Stimulated activated CD8-positive, alpha-beta memory T cell treated with anti-CD3 and anti-CD28 coated beads, Interleukin-4, amount 100 ng/mL, for 4 hours (primary cell): ENCODE measurements at places on chromosomes 12 and 14.

DNA sequence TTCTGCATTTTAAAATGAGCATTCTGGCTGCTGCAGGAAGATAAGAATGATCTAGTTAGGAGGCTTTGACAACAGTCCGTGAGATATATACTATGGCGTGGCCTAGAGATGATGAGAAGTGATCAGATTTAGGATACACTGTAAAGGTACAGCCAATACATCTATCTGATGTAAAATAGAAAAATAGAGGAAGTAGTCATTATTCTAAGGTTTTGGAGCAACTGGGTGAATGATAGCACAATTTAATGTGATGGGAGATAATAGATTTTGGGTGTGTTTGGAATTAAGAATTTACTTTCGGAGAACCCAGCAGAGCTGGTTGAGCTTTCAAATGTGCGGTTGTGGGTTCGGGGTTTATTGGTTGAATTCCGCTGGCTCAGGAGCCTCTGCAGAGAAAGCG lies at the start of gene ANP32D:
TSS of gene ANP32D (plus strand) at position 301 of the 400 bp plus-strand sequence. CDS start 106 bp downstream, outside the sequence.
- no peak for DNase-seq

GRCh38 chr12:114168061-114168460 lies 201.9 kb upstream of the RBM19 start:
- no peak for DNase-seq

- no peak for DNase-seq
Measured at GRCh38 chr14:81177225-81177624, 43.5 kb downstream of the GTF2A1 start.

DNA sequence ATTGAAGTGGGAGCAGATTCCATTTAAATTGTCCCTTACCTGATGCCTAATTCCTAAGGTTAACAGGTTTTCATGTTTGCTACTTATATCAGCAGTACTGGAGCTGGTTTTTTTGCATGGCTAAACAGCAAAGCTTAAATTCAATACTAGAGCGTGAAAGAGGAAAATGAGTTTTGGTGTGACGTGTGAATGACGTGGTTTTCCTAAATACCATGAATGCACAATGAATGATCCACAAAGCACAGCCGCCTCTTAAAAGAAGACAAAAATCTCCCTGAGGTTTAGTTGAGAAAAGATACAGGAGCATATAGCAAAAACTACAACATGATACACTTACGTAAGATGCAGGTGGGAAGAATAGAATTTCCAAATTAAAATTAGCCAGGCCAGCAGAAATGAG lies 731.1 kb downstream of the DIO2 start:
- DNase-seq, result no peak

- no peak for DNase-seq
Measured at GRCh38 chr12:693934-694533, 30.8 kb upstream of the NINJ2 start.

- no peak for DNase-seq
Measured at GRCh38 chr12:67431411-67432020, 162.4 kb downstream of the CAND1 start.

DNA sequence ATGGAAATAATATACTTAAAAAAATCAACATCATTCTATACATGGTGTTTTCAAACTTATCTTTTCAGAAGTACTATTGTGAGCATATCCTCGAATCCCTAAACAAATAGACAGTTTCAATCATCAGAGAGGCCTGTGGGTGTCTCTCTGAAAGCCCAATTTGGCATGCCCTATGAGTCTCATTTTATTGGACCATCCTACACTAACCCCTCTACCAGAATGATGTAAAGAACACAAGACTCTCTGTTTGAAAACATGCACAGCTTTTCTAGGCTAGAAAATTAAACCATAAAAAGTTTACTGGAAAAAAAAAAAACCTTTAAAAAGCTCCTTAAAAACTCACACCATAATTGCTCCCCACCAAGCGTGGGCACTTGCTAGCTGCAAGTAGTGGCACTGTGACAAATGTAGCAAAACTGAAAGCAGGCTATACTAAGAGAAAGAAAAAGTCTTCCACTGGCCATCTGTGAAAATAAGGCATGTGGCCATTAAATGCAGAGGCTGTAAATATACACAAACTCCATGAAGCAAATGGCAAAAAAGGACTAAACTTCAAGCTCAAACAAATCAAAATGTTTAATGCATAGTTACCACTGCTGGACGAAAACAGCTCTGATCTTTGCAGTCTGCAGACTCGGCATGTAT lies 394.2 kb downstream of the SOX5 start:
- no peak for DNase-seq

GRCh38 chr14:87067591-87067990 lies 925.4 kb downstream of the GALC start:
- no peak for DNase-seq
